Motor neuron (in vitro differentiated cells): ENCODE measurements at places on chromosomes 12 and 14.

DNA sequence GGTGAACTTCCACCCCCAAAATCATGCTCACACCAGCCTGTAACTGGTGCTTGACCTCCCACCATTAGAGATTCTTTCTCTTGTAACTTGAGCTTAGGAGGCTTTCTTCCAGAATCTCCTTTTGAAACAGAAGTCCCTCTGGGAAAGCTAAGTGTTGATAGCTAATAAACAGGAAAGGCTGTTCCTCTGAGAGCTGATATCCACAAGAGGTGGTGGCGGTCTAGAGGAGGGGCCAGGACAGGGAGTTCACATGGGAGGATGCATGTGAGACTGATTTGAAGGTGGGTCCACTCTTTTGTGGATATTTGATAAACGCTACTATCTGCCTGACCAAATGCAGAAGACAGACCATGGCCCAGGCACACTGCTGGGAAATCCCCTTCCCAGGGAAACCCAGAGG lies 10.2 kb upstream of the PRMT8 start:
- no peak for ATAC-seq

DNA sequence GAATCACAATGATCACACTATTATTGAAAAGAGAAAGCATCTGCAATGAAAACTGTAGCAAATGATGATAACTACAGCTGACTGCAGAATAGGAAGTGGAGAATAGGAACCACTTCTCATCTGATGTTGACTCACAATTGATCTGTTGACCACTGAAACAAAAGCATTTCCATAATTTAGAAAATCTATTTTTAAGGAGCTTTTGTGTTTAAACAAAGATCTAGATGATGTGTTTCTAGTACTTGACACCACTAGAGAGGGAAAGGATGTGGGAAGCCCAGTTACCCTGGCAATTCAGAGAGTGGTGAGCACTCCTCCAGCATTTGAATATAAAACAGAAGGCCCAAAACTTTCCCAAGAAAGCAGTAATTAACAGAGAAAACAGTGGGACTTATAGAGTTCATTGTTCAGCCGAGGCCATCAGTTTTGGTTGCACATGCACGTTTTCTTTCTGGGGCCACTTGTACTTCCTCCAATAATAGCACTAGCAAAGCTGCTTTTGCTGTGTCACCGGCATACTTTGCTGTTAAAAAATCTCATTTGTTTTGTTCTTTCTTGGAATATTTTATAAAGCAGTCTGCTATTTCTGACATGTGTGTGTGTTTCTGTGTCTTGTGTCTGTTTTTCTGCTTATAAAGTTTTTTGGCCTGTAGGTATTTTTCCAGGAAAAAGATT lies 76.1 kb upstream of the HECTD1 start:
- ATAC-seq: peak; percentile 49

GRCh38 chr12:81015510-81015909 lies 62.4 kb upstream of the ACSS3 start:
- no peak for ATAC-seq

DNA sequence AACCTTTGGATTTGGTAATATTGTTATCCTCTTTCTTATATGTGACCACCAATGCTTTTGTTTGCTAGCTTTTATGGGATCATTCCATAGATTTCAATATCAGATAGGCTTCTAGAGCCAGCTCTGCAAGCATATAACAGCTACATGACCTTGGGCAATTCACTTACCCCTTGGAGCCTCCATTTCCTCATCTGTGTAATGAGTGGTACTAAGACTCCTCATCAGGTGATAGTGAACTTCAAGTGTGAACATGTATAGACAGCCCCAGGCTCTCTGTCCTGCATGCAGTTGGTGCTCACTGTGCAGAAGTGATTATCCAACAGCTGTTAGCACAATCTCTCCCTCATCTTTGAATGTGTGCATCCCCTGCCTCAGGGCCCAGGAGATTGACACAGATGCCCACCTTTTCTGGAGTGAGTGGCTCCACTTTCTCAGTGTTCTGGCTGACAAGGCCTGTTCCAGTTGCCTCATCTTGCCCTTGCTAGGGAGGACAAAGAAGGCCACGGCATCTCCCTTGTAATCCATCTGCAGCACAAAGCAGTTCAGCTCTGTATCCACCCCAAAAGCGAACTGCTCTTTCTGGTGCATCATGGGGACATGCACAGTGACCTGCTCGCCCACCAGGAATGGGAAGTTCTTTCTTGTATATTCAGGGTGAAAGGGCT lies 9.2 kb downstream of the SERPINA9 start:
- ATAC-seq: no peak

DNA sequence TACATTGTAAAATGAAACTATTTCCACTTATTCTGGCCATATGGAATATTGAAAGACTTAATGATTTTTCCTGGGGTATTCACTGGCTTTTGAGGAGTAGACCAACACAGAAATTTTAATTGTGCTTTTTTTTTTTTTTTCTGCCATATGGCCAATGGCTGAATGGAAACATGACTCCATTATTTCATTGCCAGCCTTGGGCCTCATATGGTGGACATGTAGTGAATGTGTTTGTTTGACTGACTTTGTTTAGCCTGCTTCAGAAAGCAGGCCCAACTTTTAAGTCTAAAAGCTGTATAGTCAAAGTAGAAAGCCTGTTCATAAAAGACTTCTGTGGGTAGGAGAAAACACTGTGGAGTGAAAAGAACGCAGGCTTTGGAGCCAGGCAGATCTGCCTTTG lies 2.4 kb downstream of the GNG2 start:
- ATAC-seq: no peak

- peak; percentile 16 for ATAC-seq
These were observed 645 bp downstream of the KITLG start for GRCh38 chr12:88579601-88580050.

DNA sequence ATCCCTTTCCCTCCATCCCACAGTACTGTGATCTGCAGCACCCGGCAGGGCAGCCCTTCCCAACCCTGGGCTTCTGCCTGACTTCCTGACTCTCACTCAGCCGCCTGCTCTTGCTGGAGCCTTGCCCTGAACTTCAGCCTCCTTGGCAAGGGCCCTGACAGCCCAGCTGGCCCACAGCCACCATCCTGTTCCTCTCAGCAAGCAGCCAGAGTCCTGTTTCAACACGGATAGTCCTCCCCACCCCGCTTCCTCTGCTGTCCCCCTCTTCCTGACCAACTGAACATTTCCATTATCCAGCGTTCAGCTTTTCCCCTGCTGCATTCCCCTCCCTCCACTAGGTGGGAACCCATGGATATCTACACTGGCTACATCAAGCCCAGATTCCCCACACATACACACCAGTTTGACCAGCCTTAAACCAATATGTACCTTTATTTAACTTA lies 74.0 kb upstream of the MDM1 start:
- ATAC-seq: no peak

GRCh38 chr12:106074361-106074705 lies 64.4 kb downstream of the NUAK1 start:
- ATAC-seq: peak; percentile 9
